ENCODE measurements at places on chromosomes 5 and 9. TPM values are rescaled to one million over a fixed set of nuclear protein-coding genes. Genes with fewer than 3 reads are reported as not detected.

- no peak for DNase-seq
Observed at GRCh38 chr5:139747583-139748504, 47.8 kb upstream of the PSD2 start.

GRCh38 chr9:8417341-8417740 is 617.8 kb upstream of the DMAC1 start:
- no peak for DNase-seq

DNA sequence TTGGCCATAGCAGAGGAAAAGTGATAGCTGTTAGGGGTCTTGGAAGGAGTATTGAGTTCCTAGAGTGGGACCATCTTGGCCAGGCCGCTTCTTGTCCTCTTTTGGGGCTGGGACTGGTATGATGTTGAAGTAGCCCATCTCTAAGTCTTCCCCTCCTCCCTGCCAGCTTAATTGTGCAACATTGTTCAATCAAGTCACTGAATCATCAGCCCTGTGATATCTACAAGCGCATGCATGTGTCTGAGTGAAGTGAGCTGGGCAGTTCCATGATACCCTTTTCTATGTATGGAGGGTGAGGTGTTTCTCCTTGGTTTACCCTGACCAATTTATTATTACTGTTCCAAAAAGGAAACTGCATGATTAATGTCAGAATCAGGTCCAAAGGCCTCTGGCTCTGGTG is 112.2 kb downstream of the C9orf152 start:
- no peak for DNase-seq

GRCh38 chr9:37952731-37953130 is 48.8 kb upstream of the SLC25A51 start:
- no peak for DNase-seq

DNA sequence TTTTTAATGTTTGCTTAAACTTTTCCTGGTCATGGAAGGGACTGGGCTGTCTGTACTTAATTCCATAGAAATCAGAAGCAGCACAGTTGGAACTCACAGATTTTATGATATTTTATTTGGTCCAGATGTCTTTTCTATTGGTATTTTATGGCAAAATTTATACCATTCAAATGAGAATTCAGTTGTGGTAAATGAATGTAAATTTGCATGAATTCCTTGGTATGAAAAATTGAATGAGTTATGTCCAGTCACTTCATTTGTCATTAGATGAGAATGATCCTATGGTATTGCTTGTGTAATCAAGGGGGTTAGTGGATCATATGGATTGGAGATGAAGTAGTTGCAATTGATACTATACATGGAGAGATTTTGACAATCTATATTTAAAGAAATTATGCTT is 188.0 kb downstream of the KDM4C start:
- no peak for DNase-seq

DNA sequence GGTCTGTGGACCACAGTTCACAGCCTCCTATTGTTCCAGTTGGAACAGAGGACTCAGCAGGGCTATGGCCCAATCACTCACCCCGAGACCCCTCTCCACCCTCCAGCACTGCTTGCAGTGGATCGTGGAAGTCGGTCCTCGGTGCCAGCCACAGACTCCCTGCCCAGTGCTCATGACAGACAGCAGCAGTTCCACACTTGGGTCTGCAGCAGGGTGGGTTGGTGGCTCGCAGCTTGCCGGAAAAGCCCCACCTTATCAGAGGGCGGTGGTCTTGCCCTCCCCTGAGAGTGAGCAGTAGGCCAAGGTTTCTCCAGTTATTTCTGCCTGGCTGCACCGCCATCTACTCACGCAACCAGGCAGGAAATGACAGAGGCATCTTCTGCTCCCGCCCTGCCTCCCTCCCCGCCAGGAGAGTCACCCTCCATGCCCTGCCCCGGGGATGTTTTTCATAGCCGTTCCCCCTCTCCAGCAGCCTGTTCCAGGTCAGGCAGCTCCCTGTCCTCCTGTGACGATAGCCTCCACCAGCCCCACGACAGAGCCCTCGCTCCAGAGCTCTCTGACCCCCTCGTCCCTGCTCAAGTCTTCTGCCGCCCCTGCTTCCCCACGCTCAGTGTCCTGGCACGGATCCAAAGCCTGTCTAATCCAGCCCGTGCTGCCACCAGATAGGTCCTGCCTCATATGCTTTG is 34.5 kb downstream of the UNC5A start:
- DNase-seq, result no peak

The NUTM2G gene
- total RNA-seq, result not detected

The SOX30 gene
- not detected for total RNA-seq

The SETD9 gene
- total RNA-seq, result 0.68 TPM

The PDE8B gene
- 0.12 TPM for total RNA-seq

GRCh38 chr9:33349743-33350142 is 52.6 kb downstream of the AQP7 start:
- no peak for DNase-seq

GRCh38 chr5:179865491-179866240 is 7.0 kb upstream of the MRNIP start:
- no peak for DNase-seq

DNA sequence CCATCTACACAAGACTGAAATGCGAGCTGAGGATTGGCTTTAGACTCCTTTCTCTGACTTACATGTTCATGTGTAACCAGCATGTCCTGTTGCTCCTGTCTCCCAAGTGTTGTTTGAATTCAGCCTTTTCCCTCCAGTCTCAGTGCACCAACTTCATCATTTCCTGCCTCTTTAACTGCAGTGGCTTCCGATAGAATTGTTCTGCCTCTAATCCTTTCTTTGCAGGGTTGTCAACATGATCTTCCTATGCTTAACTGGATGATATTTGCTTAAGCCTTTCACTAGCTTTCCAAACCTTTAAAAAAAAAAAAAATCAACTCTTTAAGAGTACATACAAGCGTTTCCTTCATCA is 6.7 kb upstream of the FYB1 start:
- no peak for DNase-seq

DNA sequence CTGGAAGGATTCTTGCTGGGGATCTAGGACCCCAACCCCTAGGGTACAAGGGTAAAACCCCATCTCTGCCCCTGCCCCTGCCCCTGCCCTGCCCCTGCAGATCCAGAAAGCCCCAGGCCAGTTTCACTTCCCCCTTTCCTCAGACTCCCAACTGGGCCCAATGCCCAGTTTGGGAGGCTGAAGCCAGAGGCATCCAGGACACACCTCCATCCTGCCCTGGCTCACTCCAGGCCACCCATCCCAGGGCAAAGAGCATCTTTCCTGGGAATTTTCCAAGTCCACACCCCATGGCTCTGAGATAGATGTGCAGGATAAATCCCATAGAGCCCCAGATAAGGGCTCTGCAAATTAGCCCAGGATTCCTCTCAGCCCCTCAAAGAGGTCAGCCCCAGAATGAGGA is 17.4 kb downstream of the CNTFR start:
- no peak for DNase-seq

The IFNE gene
- 0.39 TPM for total RNA-seq

DNA sequence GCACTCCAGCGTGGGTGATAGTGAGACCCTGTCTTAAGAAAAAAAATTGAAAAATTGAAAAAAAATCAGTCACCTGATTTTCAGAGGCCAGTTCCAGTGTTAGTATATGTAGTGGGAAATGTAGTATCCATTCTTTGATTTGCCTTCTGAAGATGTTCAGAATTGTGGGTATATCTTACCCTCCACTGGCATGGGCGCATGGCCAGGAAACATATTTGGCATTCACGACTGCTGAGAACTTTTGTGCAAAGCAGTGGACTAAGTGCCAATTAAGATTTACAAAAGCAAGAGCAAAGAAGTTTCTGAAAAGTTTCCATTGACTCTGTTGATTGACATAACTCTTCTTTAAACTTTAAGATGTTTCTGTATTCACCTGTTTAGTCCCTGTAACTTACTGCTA is 2.4 kb downstream of the CAVIN4 start:
- DNase-seq, result no peak

The PRRC1 gene
- total RNA-seq, result 66.0 TPM

DNA sequence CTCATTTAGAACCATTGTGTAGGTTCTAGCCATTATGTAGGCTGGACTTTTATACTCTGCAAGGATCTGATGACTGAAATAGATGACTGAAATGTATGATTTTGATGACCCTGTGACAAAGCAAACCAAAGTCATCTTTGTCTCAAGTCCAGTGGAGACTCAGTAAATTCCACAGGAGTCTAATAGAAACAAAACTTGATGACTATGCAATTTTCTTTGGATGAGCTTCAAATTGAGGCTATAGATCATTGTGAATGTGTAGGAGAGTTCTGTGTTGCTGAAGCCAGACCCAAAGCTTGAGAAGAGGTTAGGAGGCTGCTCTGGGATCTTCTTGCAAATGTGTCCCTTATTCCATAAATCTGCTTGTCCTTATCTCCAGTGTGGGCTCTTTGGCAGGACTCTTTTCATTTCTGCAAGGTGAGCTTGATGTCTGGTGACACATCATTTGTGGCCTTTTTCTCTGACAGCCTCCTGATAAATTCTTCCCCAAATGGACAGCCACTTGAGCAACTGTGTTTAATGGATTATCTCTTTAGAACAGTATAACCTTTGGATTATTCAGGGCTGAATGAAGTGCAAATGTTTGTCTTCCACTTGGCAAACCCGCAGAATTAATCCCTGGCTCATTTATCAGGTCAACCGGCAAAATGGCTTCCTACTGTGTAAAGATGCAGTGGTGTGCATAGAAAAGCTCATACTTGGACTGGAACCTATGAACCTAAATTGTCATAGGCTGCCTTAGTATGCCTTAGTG is 235.1 kb upstream of the ANKH start:
- DNase-seq, result no peak

The ENTPD2 gene
- not detected for total RNA-seq

The NLN gene
- 18.0 TPM for total RNA-seq

The TPD52L3 gene
- total RNA-seq, result not detected

The TMOD1 gene
- total RNA-seq, result 5.1 TPM

GRCh38 chr9:93196096-93197055 is 12.4 kb downstream of the WNK2 start:
- DNase-seq, result no peak

The ASPN gene
- not detected for total RNA-seq

GRCh38 chr9:109110329-109111021 is 9.3 kb downstream of the TMEM245 start:
- no peak for DNase-seq

GRCh38 chr5:38234737-38235136 is 23.6 kb upstream of the EGFLAM start:
- DNase-seq, result no peak

- no peak for DNase-seq
Observed at GRCh38 chr9:127064335-127064734, 58.1 kb downstream of the ANGPTL2 start.

DNA sequence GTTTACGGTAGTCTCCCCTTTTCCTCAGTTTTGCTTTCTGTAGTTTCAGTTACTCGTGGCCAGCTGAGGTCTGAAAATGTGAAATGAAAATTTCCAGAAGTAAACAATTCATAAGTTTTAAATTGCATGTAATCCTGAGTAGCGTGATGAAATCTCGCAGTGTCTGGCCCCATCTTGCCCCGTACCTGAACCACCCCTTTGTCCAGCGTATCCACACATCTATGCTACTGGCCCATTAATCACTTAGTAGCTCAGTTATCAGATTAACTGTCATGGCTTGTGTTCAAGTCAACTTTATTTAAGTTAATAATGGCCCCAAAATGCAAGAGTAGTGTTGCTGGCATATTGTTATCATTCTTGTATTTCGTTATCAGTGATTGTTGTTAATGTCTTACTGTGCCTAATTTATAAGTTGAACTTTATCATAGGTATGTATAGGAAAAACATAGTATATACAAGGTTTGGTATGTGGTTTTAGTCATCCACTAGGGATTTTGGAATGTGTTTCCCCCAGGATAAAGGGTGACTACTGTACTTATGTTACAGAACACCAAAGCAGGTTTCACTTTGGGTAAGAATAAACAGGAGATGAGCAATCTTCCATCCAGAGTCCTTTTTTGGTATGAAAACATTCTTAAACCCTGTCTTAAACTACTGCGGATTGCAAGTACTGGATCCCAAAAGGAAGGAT is 118.4 kb upstream of the KCNN2 start:
- DNase-seq, result peak; percentile 16

The ADGRD2 gene
- not detected for total RNA-seq

The C5orf58 gene
- not detected for total RNA-seq

The CDC20B gene
- total RNA-seq, result 0.23 TPM

The TEX10 gene
- total RNA-seq, result 19.1 TPM

The PDZD2 gene
- total RNA-seq, result 8.4 TPM

- DNase-seq, result no peak
Observed at GRCh38 chr9:101437806-101438232, 2.2 kb upstream of the ALDOB start.

GRCh38 chr5:154264549-154265196 is 74.1 kb downstream of the GALNT10 start:
- no peak for DNase-seq

DNA sequence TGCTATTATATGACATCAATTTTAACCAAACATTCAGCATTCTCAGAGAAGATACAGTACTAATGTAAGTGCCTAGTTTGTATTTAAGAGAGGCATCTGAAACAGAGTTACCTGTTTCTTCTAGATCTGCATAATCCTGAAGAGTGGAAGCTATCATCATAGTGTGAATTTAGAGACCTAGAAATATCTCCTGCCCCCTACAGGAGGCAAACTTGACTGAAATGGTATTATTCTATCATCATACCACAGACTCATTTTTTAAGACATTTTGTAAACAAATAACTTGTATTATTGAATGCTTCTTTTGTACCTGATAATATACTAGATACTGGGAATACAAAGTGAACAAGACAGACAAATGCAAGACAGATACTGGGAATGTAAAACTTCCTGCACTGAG is 216.8 kb upstream of the RPS23 start:
- DNase-seq, result peak; percentile 16

All from glomerular endothelial cell (primary cell).